ENCODE measurements at places on chromosomes 12 and 14. TPM values are rescaled to one million over a fixed set of nuclear protein-coding genes. Genes with fewer than 3 reads are reported as not detected.

PLD4 gene
- total RNA-seq: 15.3 TPM

SYCP3 gene
- total RNA-seq: 0.21 TPM

AHNAK2 gene
- total RNA-seq: 0.10 TPM

VWF gene
- 0.63 TPM for total RNA-seq

PMEL gene
- total RNA-seq: not detected

TMX1 gene
- total RNA-seq: 34.8 TPM

VPS33A gene
- total RNA-seq: 19.0 TPM

Data from mononuclear cell (primary cell).